ENCODE measurements at places on chromosomes 3 and 15.

DNA sequence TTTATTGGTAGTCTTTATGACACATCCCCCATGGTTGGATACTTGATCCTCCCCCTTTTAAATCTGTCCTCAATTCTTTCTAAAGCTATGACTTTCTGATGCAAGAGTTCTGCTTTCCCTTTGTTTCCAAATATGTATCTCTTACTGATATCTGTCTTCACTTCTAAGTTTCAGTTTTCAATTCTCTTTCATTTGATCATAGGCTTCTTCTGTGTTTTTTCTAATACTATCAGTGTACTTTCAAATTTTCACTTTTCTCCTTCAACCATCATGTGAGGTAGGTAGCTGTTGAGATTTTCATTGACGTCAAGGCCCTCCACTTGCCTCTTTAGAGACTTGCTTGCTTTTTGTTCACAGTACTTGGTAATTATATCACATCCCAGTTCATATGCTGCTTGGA is 436.5 kb downstream of the CNTN4 start:
- DNase-seq, result no peak

DNA sequence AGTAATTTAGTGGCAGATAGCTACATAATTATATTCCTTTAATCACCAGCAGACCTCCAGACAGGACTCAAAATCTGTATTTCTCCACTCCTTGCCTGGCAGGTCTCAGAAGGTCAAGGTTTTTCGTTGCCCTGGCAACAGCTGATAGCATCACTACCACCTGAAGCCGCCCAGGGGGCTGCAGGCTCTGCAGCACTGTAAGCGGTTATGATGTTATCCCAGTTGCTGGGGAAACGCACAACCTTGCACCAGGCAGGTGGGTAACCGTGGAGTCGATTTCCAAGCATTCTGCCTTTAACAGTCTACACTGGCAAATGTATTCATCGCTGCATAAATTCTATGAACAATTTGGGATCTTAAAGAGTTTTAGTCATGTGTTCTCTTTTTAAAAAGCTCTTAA is 756.3 kb downstream of the NTRK3 start:
- DNase-seq, result no peak

- DNase-seq, result no peak
Measured at GRCh38 chr3:69831737-69832136, 92.5 kb downstream of the MITF start.

GRCh38 chr3:23624305-23624704 is 181.4 kb upstream of the UBE2E1 start:
- no peak for DNase-seq

- DNase-seq, result no peak
Measured at GRCh38 chr15:75073197-75073596, 49.8 kb downstream of the PPCDC start.

- no peak for DNase-seq
Measured at GRCh38 chr15:92430069-92430440, 36.4 kb downstream of the ST8SIA2 start.

DNA sequence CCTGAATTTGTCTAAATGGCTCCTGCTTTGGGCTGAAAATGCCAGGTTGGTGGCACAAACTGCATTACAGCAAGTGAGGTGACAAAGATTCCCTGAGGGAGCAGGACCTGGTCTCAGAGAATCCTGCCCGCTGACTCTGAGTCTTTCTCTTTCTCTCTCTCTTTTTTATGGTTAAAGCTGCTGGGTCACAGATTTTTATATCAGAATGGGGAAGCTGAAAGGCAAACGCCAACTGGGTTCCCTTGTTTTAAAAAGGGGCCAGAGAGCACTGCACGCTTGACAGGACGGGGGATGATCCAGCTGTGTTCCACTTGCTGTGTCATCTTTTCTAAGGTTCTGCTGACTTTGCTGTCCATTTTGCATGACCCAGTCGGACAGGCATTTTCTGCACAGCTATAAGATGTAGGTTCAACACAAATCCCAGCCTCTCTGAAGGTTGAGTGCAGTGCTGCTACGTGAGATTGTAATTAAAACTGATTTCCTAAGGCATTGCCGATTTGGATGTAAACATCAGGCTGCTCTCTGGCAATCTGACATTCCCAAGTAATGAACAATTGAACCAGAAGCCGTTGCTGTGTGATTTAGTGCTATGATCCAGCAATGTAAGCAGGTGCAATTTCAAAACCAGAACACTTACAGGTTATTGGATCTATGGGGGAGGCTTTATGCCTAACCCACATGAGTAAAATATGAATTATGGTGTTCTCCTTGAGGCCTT is 25.8 kb downstream of the ARHGEF3 start:
- DNase-seq, result no peak

DNA sequence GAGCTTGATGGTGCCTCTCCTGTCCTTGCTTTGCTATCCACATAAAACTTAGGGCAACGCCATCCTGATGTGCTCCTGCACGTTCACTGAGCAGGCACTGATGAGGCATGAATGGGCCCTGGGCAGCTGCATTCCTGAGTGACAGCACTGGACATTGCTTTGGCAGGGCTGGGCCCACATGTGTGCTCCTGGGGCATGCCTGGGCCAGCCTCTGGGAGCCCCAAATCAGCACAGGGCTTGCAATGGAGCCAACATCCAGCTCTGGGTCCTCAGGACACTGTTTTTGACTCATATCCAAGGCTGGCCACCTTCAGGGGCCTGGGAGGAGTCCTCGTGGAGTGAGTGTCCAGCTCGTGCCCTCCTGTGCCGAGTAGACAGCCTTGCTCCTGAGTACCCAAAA is 5.9 kb upstream of the TKT start:
- DNase-seq, result no peak

DNA sequence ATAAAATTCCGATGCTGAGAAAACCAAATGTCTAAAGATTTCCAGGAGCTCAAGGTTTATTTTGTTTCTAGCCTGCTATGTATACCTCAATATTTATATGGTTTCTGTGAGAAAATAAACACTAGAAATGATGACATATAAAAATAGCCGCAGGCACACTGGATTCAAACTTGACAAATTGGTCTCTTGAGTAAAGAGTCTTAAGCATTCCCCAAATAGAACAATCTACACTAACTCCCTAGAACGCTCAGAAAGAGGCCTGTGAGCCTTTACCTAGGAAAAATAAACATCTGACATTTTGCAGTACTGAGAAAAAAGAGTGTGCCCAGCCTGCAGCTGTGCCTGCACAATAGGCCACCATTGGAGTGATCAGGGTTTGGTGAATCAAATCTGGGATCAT is 75.2 kb downstream of the NEK10 start:
- no peak for DNase-seq

DNA sequence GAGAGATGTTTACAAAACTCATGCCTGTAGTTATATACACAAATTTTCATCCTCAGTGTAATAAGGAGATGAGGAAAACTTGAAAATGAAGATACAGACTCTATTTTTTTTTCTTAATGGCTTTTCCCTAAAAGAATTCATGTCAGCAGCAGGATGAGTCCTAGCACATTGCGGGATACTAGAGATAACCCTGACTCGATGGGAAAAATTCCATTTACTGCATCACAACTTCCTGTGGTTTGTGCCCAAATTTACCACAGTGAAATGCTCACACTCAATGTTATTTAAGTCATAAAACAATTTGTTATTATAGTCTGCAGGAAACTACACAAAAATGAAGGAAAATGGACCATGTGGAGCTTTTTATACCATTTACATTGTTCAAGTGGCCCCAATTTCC is 581.9 kb upstream of the ZNF717 start:
- no peak for DNase-seq

DNA sequence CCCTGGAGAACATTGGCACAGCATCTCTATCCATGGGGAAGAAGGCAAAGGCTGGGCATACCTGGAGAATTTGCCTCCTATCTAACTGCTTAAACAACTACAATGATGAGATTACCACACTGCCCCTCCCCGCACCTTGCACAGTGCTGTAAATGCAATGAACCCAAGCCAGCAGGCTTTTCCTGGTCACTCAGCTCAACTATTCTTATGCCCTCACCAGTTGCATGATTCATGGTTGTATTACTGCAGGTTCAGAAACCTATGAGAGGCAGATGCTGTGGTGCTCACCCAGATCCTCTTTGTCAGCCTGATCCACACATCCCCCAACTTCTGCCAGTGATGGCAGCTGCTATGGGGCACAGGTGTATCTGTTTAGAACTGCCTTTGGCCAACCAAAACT is 77.7 kb upstream of the STAC start:
- no peak for DNase-seq

- no peak for DNase-seq
Measured at GRCh38 chr15:70103880-70104626, 6.3 kb upstream of the TLE3 start.

GRCh38 chr15:89074402-89075012 is 13.7 kb upstream of the ABHD2 start:
- no peak for DNase-seq

DNA sequence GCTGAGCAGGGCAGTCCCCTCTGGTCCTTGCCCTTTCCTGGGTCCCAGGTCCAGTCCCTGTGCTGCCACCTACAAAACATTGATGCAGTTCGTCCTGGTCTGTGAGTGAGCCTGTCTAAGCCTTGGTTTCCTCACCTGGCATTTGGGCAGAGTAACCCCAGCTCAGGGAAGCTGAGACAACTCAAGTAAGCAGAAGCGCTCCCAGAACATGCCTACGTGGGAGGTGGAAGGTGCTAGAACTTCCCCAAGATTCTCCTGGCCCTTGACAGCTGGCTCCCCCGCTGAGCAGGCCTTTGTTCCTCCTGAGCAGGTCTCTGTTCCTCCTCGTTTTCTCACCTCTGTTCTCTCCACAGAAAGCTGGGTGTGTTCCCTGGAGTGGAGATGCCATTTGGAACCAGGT is 30.5 kb downstream of the PRR20G start:
- DNase-seq, result no peak

- no peak for DNase-seq
Measured at GRCh38 chr15:52080031-52080430, 32.5 kb downstream of the BCL2L10 start.

DNA sequence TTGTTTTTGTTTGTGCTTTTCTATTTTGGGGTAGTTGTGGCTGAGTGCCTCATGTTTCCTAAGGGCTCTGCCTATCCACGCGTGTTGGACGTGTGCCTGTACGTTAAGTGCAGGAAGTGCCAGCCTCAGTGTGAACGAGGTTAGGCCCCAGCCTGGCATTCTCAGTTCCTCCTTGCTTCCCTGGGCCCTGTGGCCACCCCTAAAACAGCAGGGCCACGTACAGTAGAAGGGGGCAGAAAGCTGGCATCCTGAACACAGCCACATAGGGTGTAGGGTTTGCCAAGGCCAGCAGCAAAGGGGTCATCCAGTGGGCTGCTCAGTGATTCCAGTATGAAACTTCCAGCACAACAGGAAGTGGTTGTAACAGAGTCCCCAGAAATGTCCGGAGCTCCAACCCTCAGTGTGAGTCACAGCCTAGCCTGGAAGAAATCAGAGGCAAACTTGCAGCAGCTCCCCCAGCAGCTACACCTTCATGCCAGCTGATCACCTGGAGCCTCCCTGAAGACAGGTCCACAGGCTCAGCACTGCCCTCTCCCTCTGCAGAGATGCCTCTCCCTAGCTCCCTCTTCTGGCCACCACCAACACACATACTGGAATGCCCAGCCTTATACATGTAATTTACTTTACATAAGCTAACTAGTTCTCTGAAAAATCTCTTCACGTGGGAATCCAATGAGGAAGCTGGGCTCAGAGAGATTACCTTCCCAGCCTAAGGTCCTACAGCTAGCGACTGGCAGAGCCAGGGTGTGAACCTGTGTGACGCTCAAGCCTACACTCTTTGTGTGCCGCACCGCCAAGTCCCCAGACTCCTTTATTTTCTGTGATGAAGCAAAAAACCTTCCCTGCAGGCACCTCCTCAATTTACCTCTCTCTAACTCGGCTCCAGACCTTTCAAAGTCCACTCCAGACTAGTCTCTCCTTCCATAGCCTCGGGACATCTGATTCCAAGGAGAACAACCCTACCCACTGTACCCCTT is 26.6 kb downstream of the ILDR1 start:
- DNase-seq, result no peak

DNA sequence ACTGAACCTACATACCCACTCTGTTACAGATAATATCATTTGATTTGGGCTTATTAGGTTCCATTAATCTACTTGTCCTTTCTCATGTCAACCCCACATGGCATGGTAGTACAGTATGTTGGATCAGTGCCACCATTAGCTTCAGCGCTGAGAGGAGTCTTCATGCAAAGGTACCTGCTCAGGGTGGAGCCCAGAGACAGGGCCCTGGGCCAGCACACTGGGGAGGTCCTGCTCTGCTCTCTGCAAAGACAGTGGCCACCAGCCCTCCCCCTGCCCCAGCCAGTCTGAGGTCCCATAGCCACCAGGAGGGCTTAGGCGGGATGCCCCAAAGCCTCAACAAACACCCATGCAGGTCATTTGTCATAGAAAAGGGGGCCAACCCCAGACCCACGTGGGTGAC is 71.0 kb downstream of the ATP10A start:
- DNase-seq, result no peak

DNA sequence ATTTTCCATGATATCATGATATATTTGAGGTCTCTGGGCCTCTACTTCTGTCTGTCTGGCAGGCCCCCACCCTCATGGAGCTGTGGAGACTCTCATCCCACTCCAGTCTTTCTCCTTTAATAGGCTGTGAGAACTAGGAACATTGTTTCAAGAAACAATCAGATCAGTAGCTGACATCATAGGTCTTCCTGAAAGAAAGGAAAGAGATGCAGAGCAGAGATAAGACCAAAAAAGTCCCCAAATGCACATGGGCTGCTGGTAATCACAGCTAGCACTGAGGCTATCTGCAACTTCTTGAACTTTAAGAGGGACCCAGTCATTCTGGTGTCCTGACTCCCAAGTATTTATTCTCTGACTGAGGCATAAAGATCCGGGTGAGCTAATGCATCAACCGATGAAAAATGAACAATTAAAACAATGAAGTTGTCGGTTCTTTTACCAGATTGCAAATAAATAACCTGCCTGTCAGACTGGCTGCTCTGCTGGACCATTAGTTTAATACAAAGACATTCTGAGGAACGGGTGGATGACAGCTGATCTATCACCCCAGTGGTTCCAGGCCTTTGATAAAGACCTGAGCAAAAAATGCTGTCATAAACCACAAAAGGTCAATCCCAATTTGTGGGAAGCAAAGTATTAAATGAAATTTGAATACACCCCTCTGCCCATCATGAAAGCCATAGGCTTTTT is 780.8 kb upstream of the GOLIM4 start:
- no peak for DNase-seq

DNA sequence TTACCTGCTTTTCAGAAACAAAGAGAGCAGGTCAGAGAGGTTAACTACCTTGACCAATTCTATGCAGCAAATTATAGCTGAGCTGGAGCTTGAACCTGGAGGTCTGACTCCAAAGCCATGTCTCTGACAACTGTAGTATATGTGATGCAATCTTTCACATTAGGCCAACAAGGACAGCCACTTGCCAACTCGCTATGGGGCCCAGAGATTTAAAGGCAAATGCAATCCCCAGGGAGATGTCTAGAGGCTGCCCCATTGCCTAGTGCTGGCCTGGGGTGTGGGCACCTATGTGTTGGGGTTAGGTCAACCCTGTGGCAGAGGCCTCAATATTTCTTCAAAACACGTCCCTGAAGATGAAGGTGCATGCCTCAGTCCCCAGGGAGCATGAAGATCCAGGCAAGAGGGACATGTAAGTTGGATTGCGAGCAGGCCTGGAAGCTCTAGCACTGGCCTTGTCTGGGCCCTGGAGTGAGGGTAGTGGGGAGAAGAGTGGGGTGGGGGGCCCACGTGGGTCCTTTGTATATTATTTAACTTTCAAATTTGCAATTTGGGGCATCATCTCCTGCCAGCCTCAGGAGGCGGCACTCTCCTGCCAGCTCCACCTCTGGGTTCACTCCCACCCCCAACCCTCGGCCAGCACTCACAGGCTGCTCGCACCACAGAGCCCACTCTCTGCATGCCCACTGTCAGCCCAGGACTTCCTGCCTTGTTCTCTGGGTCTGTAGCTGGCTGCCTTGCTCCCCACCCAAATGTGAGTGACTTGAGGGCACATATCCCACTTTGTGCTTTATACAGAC is 64.3 kb downstream of the SLC12A8 start:
- DNase-seq, result no peak

- DNase-seq, result no peak
Measured at GRCh38 chr3:178603735-178604134, 67.5 kb downstream of the KCNMB2 start.
